ENCODE measurements at places on chromosomes 16 and 17. TPM values are rescaled to one million over a fixed set of nuclear protein-coding genes. Genes with fewer than 3 reads are reported as not detected.
A peak's percentile ranks its signal among the peaks of the same experiment; 100 is the strongest.

DNA sequence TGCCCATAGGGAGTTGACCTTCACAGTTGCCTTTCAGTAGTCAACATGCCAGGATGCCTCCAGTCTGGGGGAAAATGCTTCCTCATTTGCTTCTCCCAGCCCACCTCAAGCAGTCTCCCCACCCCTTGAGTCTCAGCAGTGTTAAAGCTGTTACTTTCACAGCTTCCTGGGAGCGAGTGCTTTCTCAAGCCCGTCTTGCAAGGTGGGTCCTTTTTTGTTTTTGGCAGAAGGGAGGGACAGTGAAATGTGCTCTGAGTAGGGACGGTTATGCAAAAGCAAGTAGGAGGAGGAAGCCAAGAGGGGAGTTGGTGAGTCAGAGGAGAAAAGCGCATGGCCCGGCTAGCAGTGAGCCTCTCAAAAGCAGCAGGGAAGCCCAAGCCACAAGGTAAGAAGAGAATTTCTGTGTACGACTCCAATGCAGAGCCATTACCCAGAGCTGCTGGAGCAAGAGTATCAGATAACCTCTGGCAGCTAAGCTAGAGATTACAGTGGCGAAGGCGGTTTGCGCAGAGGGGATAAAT, at the start of gene CHST4:
TSS of gene CHST4 (plus strand) at position 316 of the 521 bp plus-strand sequence. CDS start 10,252 bp downstream, outside the sequence.
- no peak for DNase-seq

DNA sequence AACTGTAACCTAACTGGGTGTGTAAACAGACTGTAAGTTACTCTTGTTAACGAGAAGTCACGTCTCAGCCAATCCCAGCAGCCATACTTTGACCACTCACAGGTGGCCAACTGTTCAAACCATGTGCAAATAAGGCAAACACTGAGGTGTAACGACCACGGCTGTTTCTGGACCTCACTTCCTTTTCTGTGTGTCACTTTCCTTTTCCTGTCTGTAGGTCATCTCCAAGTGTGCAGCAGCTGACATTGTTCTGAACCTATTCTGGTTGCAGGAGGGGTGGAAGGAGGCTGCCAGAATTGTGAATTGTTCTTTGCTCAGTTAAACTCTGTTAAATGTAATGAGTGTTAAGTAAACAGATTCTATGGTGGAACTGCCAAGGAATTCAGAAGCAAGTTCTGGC, 627.4 kb downstream of the KCNJ2 start:
- no peak for DNase-seq

- no peak for DNase-seq
Observed at GRCh38 chr17:41434005-41434404, 6.8 kb downstream of the KRT38 start.

GRCh38 chr17:17757391-17757791, 76.1 kb downstream of the RAI1 start:
- no peak for DNase-seq

- peak; percentile 34 for DNase-seq
Observed at GRCh38 chr16:10609402-10609774, 29.0 kb upstream of the EMP2 start.

DNA sequence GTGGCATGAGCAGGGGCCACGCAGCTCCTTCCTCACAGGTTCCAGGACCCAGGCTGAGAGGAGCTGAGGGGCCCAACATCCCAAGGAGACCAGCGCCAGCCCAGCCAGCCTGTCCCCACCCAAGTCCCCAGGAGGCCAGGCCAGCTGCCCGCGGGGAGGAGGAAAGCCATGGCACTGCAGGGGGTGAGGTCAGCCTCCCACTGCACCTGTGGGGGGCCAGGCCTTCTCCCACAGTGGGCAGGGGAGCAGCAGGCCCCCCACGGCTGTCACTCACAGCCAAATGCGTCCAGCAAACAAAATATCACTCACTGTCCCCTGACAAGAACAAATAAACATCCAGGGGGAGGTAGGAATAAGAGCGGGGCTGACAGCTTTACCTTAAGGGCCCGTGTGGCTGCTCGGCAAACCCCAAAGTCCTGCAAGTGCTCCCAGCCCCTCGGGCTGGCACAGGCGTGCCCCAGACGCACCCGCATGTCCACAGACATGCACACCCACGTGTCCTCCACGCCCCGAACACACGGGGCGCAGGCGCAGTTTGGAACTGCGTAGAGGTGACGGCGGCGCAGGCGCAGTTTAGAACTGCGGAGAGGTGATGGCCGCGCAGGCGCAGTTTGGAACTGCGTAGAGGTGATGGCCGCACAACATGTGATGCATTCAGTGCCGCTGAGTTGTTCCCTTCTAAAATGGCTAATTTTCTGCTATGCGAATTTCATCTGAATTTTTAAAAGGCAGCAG, 291.1 kb downstream of the FOXL1 start:
- no peak for DNase-seq

- DNase-seq: no peak
Observed at GRCh38 chr16:50834701-50835100, 92.8 kb downstream of the CYLD start.

DNA sequence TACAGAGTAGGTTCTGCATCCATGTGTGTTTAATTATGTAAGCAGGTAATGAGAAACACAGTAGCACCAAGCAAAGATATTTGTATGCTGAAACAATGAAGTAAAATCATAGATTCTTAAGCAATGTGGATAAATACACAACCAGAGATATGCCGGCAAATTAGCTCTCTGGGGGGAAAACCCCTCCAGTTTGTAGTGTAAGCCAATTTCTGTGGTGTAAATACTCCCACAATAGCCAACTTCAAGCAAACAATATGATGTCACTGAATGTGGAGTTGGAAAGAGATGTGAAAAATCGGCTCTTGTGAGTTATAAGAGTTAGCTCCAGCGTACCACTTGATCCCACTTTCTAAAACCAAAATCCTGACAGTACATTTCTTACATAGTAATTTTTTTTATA, 3.9 kb upstream of the KRT38 start:
- no peak for DNase-seq

COTL1 gene
- total RNA-seq: 8.3 TPM

SULT1A2 gene
- total RNA-seq: 0.57 TPM
